RKO (cell line): ENCODE measurements at places on chromosomes 2 and 18.

- DNase-seq, result no peak
Observed at GRCh38 chr2:192148620-192149321, 46.0 kb downstream of the TMEFF2 start.

DNA sequence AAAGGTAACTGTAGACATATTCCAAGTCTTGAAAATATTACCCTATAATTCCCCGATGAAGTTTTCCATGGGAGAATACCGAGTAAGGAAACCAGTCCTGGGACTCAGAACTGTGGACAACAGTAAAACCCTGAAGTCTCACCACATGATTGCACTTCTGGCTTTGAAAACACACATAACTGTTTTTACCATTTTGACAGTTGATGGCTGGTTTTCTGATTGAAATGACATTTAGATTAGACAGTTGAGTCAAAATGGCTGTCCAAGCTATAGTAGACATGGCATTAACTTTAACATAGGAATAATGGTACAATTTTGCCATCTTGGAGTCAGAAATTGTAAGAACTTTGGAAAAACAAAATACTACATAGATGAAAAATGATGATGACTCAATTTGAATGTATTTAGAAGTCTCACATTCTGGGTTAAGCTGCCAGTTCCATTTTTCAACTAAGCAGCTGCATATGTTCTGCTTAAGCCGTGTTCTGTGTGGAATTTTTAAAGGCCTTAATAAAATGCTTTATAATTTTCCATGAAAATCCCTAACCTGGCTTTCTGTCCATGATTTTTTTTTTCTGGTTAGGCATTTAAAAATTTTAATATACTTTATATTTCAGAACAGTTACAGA is 38.3 kb upstream of the WIPF1 start:
- no peak for DNase-seq

- DNase-seq, result no peak
Observed at GRCh38 chr2:233856184-233856583, 1.8 kb upstream of the HJURP start.

GRCh38 chr2:179936654-179937053 is 70.4 kb downstream of the CWC22 start:
- peak; percentile 33 for DNase-seq

GRCh38 chr2:201116959-201117734 is 1.2 kb downstream of the CFLAR start:
- peak; percentile 90 for DNase-seq

GRCh38 chr2:19871836-19872235 is 29.9 kb downstream of the TTC32 start:
- no peak for DNase-seq

DNA sequence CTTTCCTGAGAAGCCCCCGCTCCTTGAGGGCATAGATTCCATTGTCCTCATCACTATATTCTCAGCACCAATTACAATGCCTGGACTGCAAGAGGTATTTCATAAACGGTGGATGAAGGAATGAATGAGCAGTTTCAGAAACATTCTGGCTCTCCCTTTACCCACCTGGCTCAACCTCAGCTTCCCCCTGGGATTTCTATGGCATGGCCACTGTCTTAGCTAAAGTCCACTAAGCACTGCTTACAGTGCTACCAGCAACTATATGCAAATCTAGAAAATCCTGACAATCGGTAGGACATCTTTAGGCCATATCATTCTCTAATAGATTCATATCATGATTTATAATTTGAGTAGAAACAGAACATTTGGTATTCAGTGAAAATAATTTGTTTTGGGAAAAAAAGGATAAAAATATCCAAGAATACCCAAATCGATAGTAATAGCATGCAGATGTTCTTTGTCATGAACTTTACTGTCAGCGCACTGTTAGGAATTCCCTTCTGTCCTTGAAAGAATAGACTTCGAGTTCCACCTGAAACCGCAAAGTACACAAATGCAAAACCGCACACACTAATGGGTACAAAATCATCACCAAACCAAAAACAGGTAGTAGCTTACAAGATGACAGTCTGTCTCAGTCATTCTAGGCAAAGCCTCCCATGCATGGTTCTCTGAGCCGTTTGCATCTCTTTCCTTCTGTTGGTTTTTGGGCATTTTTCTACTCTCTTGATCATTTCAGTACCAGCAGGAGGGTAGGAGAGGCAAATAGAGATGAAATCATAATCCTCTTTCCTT is 303.6 kb upstream of the ID2 start:
- DNase-seq, result no peak

GRCh38 chr2:169818241-169818640 is 6.5 kb downstream of the METTL5 start:
- peak; percentile 32 for DNase-seq

DNA sequence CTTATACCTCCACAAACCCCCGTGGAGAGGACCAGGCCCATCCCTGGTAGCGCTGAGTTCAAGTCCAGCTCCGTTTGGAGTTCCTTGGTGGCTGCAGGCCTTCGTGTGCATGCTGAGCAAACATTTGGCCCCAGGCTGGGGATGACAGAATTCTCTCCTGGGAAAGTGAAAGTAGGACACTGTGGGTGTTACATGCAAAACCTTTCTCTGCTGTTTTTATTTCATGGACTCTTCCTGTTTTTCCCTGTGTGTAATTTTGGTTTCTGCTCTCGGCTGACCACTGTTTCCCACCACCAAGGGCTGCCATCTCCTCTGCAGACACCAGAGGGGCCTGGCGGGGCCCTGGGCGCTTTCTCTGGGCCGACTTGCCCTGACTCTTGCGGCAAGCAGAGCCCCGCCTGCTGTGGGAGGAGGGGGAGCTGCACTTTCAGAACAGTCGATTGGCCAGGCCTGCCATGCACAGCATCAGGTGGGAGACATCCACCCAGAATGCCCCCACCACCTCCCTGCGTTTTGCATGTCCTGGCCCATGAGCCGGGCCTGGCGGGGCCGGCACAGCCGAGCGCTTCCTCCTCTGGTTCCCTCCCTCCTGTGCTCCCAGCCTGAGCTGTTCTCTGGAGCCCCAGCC is 102.4 kb downstream of the CABLES1 start:
- no peak for DNase-seq

GRCh38 chr2:227325839-227326195 is 766 bp downstream of the MFF start:
- DNase-seq, result peak; percentile 46

GRCh38 chr2:57888463-57888862 is 158.1 kb upstream of the VRK2 start:
- DNase-seq, result no peak

GRCh38 chr18:3401669-3402620 is 48.0 kb upstream of the TGIF1 start:
- no peak for DNase-seq

DNA sequence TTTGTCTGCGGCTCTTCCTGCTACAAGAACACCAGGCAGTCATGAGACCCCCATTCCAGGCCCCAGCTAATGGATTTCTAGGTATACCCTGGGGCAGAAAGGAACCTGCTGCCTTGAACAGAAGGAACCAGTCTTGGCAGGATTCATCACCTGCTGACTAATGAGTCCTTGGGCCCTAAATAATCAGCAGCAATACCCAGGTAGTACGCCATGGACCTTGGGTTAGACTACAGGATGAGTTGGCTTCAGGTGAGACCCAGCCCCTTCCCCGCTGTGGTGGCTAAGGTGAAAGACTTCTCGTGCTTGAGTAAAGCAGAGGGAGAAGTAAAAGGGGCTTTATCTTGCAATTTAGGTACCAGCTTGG is 105.0 kb downstream of the SPIRE1 start:
- DNase-seq, result no peak

DNA sequence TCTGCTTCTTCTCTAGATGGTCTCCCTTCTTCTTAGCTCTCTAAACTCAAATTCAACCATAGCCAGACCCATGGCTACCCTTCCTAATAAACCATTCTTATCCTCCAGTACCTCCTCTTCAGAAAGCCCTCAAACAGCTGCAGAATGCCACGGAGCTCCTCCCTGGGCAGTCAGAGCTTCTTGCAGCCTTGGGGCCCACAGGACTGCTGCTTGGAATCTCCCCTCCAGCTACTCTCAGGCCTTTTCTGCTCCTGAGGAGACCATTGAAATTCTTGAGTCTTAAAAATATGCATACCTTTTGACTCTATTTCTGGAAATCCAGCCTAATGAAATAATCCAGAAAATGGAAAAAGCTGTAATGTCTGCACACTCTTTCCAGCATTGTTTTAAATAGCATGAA is 30.7 kb downstream of the EFR3B start:
- DNase-seq, result no peak

GRCh38 chr18:9742524-9743131 is 34.5 kb downstream of the RAB31 start:
- no peak for DNase-seq

GRCh38 chr2:84495539-84496146 is 20.7 kb upstream of the DNAH6 start:
- peak; percentile 78 for DNase-seq

GRCh38 chr18:32208023-32208422 is 18.2 kb downstream of the MEP1B start:
- DNase-seq, result no peak

GRCh38 chr18:27599202-27599829 is 414.2 kb upstream of the CHST9 start:
- peak; percentile 63 for DNase-seq

- DNase-seq, result no peak
Observed at GRCh38 chr2:47675196-47675825, 107.6 kb upstream of the MSH6 start.

GRCh38 chr18:62585274-62586150 is 62.7 kb downstream of the ZCCHC2 start:
- DNase-seq, result no peak
